ENCODE measurements at places on chromosomes 13 and 19.

GRCh38 chr13:97849305-97849704, 104.2 kb upstream of the IPO5 start:
- no peak for DNase-seq

DNA sequence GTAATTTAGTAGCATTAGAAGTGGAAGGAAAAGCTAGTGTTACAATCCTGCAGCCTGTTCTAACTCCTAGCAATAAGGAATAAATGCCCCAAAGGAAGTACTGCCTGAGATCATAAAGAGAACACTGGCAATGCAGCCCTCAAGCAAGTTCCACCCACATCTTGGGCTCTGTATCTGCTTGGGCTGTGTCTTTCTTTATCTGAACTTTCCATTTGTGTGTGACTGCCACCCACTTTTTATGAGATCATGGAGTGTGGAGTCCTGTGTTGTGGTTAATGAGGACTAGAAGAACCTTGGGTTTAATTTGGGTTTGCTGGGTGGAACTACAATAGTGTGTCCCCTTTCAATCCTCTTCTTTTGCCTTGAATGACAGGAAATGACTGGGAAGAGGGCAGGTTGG, 38.2 kb downstream of the RFXAP start:
- DNase-seq, result no peak

- no peak for DNase-seq
Observed at GRCh38 chr19:16073481-16073880, 2.8 kb upstream of the TPM4 start.

- peak; percentile 9 for DNase-seq
Observed at GRCh38 chr13:19632915-19633478, 462 bp upstream of the MPHOSPH8 start.

DNA sequence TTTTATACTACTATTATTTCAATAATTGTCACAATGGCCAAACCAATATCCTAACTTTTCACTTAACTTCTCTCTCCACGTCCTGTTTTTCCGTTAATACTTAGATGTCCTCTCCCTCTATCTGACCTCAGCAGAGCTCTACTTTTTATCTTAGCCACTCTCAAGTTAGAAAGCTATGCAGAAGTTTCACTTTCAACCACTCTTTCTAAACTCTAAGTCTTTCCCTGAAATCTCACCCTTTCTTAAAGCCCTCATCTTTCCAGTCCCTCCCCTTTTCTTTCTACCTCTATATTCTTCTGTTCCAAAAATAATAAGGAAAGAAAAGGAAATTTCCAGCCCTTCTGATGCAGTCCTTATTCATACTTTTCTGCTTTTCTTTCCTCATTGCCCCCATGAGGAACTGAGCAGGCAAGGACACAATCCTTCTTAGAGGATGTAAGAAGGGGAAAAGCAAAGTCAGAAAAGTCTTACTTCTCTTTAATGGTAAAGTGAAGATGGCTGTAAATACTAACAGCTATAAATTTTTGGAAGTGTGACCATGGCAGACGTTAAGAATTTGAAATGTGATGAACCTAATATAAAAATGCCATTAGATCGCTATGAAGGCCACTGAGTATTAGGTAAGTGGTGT, 23.0 kb downstream of the FAM216B start:
- DNase-seq, result no peak

- no peak for DNase-seq
Observed at GRCh38 chr13:32695602-32696250, 109.5 kb downstream of the PDS5B start.

- no peak for DNase-seq
Observed at GRCh38 chr13:107104631-107105030, 536.7 kb upstream of the ARGLU1 start.

- no peak for DNase-seq
Observed at GRCh38 chr13:26518451-26518959, 39.0 kb upstream of the WASF3 start.

GRCh38 chr13:109821103-109821502, 34.7 kb upstream of the IRS2 start:
- DNase-seq, result no peak

DNA sequence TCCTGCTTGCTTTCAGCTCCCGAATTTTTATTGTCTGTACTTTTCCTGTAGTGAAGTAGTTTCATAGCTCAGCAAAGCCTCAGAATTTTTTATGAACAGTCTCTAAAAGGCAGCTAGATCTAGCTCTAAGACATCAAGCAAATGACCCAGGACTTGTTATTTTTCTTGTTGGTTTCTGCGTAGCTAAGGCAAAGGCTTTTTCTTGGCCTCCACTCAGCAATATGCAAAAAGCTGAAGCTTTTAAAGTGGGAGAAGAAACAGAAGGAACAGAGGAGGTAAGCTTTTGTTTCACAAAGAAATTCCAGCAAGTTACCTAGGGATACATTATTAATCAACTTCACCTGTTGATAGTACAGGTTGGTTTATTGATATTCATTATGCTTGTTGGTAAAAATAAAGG, 235.9 kb downstream of the PCDH20 start:
- no peak for DNase-seq

- DNase-seq, result no peak
Observed at GRCh38 chr19:3324405-3324856, 42.0 kb upstream of the NFIC start.

DNA sequence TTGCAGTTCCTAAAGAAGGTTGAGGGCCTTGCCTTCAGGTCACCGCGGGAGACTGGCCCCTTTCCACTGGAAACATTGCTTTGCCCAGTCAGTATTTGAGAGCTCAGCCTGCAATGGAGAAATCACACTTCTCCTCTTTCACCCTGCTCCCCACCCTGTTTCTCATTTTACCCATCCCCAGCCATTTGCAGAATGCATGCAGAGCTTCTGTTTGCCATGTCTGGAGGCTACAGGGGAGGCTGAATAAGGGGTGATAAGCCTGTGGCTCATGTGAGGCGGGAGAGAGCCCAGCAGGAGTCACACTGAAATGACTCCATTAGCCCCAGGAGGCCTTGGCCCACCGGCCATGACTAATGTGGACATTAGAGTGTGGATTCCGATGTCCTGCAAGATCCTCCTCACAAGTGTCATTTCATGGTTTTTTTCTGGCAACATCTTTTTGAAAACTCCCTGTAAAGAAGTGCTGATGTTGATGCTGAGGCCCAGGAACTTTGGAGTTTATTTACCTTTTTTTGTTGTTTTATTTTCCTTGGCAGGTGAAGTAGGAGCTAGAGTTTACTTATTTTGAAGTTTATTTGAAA, 6.3 kb downstream of the SPINT2 start:
- DNase-seq, result no peak

- DNase-seq, result no peak
Observed at GRCh38 chr13:46132109-46132508, 27.3 kb upstream of the CPB2 start.

DNA sequence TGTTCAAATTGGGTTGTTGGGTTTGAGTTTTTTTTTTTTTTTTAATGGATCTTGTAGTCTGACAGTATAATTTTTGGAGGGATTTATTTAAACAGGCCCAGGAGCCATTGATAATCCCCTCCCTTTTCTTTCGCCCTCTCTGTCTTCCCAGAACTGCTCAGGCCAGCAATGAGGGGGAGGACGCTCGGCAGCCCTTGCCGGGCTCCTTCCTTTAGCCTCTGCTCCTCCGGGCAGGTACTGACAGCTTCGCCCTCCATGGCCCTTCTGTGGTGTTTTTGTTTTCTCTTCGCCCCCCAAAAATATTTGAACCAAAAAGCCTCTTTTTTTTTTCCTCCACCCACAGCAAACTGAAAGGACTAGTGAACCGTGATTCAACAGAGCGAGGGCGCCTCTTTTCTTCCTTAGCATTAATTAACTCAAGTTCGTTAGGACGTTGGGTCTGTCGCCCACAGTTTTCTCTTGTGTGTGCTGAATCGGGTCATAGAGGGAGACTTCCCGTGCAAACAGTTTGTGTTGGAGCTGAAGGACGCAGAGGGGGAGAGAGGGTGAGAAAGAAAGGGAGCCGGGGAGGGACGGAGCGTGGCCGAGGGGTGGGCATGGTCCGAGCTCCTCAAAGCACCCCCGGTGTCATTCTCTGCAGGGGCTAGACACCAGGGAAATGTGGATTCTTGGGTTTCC, 21.5 kb downstream of the NFIX start:
- no peak for DNase-seq

- no peak for DNase-seq
Observed at GRCh38 chr19:2043961-2044708, 6.9 kb downstream of the MKNK2 start.

DNA sequence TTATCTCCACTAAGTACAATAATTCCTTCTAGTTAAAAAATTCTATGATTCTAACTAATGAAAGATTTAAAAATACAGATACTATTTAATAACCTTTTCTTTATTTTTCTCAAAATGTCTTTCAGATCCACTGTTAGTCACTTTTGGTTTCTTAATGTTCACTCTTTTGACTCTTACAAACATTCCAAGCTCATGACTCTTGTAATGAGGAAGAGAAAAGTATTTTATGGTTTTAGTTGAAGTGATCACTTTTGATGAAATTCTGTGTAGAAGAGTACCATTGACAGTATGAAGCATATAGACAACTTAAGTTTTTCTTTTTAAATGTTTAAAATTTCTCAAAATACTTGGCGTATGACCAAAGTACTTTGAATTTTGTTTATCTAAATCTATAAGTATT, 27.8 kb downstream of the COG3 start:
- DNase-seq, result no peak

DNA sequence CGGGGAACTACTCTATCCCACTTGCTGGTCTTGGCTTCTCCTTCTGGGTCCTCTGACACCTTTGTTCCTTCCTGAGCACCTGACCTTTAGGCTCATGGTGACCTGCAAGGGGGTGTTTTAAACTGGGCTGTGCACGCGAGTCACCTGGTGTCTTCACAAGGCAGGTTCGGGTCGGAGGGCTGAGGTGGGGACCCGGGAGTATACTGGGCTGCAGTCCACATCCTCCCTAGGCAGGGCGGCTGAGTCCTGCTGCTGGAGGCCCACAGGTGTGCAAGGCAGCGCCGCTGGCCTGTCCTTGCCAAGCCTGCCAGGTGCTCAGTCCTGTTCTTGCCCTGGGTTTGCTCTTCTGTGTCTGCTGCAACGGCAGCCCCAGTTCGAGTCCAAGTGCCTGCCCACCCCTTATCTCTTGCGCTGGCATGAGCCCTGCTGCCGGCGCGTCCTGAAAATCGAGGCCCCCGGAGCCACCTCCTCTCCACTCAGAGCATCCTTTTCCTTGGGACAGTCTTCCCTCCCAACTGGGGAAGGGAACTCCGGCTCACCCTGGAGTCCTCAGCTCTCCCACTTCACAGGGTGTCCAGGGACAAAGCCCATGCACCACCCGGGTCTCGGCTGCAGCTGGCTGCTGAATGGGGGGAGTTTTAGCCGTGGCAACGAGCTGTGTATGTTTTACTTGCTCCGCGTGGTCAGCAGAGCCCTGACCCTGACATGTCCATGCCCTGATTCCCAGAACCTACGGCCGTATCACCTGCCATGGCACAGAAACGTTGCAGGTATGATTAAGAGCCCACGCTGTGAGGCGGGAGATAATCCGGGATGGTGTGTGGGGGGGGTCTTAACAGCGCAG, 193.5 kb downstream of the TEX29 start:
- no peak for DNase-seq

DNA sequence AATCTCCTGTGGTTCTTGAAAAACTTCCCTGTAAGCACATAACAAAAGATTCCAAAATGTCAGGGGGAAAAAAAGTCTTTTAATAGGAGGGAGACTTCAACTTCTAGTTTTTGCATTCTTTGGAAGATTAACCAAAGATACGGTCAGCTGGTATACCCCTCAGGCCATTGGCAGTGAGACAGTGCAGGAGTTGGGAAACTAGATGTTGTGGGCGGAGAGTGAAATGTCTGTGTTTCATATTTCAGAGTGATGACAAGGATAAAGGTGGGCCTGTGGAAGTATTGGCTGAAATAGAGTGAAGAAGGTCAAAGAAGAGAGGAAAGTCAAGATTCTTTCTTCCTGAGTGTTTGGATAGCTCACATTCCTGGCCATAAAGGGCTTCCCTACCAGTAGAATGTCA, 40.8 kb downstream of the CYP2B6 start:
- peak; percentile 30 for DNase-seq

DNA sequence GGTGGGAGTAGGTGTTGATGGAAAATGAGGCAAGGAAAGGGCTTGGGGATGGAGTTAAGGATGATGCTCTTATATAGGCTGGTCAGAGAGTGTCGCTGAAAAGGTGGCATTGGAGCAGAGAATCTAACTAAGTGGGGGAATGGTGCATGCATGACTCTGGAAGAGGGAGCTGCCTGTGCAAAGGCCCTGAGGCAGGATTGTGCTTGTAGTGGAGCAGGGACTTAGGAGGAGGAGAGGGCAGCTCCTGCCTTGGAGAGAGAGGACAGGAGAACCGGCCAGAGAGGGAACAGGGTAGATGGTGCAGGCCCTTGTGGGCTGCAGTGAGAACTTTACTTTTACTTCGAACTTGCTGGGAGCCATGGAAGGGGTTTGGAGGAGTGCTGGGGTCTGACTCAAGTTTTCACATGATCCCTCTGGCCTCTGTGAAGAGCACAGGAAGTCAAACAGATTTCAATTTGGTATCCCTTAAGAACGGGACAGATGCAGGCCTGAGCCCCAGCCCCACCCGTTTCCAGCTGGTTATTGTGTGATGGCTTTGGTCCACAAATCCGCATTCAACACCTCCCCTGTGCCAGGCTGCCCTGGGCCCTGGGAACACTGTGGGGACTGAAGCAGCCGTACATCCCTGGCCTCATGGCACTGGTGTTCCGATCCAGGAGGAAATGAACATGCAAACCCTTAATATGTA, 7.0 kb downstream of the AP2A1 start:
- DNase-seq, result no peak

DNA sequence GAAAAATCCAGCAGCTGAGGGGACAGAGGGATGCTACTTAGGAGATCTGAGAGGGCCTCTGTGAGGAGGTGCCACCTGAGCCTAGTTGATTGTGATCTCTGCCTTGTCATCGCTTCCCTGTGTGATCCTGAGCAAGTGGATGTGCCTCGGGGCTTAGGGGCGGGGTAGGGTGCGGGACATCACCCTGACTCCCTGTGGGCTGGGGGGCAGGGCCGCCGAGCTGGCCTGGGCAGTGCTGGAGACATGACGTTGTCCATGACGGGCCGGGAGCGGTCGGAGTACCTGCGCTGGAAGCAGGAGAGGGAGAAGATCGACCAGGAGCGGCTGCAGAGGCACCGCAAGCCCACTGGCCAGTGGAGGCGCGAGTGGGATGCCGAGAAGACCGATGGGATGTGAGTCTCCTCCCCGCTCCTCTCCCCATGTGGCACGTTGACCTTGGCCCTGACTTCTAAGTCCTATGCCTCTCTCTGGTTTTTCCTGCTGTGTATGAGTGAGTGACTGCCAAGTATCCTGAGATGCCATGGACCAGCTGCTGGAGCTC, 8.2 kb upstream of the INAFM1 start:
- DNase-seq, result no peak

GRCh38 chr13:93147298-93147645, 79.3 kb upstream of the GPC6 start:
- no peak for DNase-seq

DNA sequence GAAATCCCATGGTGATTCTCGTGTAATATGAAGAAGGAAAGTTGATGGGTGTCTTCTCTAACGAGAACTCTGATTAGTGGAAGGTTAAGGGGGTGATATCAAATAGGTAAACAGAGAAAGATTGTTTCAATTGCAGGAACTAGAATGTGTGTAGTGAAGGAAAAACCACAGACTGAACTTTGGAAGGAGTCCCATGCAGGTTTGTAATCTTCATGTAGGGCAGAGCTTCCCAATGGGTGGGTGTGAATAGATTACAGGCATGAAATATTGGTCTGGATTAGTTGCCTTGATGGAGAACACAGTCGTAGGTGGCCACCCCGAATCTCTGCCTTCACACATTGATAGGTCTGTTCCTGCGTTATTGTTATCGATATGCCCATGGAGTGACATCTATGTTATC, 295.5 kb downstream of the KCNRG start:
- no peak for DNase-seq

- DNase-seq, result no peak
Observed at GRCh38 chr13:50527612-50528509, 315.6 kb downstream of the DLEU7 start.
